ENCODE measurements at places on chromosomes 4 and X.

- no peak for DNase-seq
Measured at GRCh38 chrX:151675121-151675746, 20.0 kb upstream of the PRRG3 start.

- DNase-seq = no peak
Measured at GRCh38 chr4:175282407-175282806, 364.2 kb downstream of the ADAM29 start.

DNA sequence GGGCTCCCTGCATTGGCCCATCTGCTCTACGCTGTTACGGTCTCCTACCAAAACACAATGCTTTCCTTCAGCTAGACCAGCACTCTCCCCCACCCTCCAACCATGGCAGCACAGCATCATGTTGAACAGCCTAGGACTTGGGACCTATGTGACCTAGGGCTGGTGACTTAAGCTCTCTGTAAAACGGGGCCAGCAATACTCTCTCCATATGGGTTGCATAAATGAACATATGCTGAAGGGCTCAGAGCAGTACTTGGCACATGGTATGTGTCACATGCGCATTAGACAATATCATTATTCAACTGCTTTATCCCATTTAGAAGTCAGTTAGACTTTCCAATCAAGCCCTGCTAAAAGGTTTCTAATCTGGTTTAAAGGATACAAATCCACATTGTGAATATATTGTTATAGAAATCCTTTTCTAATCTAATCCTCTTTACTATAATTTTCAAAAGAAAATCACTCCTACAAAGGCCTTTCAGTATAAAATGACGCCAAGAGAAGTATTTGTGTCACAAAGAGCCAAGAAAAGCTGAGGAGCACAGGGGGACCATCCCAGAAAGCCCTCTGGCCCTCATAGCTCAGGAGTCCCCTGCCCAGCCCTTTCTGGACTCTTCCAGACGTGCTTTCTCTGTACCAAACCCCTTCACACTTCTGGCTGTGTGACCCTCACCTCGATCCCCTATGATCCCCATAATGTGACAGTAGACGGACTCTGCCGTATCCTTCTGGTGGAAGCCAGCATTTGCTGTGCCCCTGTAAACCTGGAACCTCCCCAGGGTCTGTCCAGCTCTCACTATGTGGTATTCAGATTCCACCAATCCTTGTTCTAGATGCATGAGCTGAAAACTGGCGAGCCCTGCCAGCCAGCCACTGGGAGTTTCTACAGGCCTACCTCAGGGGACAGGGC lies 42.3 kb downstream of the NSG1 start:
- no peak for DNase-seq

GRCh38 chr4:126427853-126428252 lies 1113.1 kb downstream of the FAT4 start:
- DNase-seq = no peak

GRCh38 chr4:112648263-112649054 lies 11.5 kb downstream of the LARP7 start:
- no peak for DNase-seq

GRCh38 chrX:79412972-79413371 lies 45.8 kb upstream of the ITM2A start:
- DNase-seq = no peak

DNA sequence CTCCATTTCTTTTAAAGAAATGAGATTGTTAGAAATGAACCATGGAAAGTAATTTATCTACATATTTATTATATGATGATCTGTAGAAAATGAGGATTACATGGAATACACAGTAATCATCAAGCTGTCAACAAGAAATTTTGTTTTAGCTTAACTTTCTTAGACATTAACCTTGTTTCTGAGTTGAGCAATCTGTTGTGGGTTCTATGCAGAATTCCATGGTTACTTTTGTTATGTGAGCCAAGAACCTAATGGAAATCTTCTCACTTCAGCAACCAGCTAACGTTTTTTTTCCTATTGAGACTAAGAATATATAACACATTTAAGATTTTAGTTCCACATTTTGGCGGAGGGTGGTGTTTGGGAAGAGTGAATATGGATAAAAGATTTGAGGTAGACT lies 136.1 kb upstream of the SLC4A4 start:
- no peak for DNase-seq

GRCh38 chr4:5224340-5224739 lies 173.1 kb downstream of the STK32B start:
- DNase-seq = no peak

DNA sequence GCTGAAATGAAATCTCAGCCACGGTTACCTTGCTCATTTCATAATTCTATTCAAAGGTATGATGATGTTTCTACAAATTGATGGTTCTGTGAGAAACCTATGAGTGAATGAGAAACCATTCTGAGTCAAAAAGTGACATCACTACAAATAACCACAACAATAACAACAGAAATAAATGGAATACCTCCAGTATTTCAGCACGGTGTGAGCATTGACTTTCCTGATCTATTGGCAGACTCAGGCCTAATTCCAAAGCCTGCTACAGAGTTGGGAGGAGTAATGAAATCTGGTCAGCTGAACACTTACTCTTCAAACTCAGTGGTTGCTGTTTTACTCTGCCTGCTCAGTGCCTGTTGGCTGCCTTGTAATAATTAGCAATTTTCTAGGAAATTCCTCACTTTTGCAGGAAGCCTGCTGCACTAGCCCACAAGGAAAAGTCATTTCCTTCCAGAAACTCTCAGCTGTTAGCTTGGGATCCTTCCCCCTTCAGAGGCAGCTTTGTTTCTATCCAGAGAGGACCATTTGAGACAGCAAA lies 18.8 kb upstream of the SYNPO2 start:
- DNase-seq = no peak

DNA sequence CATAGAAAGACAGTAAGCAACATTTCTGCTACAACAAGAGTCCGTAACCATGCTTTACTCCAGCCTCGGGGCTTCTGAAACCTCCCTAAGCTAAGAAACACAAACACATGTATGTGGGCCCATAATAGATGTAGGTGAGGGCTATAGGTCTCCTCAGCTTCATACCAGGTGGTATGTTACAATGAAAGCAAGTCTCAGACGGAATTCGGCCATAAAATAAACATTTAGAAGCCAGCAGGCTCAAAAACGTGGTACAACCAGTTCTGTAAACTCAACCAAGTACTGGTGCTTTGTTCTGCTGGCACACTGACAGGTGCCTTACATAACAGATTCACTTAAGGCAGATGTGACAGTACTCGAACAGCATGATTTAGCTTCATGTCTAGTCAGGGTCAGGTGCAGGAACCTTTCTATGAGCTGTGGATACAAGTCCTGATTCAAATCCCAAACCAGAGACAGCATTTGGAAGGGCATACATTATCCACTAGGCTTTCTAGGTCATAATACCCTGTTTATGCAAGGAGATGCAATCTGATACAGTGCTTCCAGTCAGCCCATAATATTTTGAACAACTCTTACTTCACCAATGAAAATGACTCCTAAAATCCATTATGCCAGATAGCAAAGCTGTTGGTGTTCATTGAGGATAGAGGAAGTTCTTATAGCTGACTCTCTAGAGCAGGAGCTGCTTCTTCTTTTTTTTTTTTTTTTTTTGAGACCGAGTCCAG lies 113.8 kb upstream of the ENPP6 start:
- DNase-seq = no peak

DNA sequence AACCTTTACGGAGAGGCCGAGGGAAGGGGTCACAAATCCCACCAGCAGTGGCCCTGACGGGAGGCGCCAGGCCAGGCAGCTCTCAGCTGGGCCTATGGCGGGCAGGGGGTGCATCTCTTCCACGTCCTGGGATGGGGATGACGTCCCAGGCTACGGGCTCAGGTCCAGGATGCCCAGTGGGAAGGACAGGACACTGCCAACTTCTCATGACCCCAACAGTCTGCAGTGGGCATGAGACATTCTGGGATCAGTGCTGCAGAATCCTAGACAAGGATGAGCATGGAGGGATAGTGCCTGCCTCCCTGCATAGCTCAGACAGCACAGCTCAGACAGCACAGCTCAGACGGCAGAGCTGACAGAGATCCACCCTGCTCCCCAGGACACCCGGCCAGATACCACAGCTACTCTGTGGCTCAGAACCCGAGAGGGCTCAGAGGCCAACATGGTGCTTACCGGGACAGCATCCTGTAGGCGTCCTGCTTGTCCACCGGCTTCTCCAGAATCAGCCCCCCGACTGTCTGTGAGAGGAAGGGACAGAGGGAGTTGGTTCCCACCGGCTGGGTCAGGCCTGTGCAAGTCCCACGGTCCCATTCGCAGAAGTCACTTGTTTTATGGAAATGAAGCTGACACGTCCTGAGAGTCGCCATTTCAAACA lies 17.3 kb downstream of the ASMTL start:
- DNase-seq = no peak

DNA sequence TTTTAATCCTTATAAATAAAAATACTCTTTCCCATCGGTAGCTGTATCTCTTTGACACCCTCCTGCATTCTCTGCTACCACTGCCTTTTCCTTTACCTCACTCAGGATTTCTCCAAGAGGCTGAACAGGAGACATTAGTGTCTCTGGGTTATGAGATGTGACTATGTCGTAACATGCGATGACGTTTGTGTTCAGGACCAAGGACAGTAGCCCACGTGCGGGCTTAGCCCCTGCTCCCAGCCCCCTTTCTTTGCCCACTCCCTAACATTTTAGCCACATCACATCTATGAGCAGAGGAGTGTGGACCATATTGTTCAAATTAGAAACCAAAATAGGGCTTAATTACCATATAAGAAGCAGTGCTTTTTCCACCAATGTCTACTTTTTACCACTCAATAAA lies 369.3 kb downstream of the FBXW7 start:
- no peak for DNase-seq

GRCh38 chr4:146165221-146165620 lies 10.3 kb upstream of the LSM6 start:
- DNase-seq = no peak

GRCh38 chr4:77007358-77008230 lies 58.0 kb downstream of the SEPTIN11 start:
- no peak for DNase-seq

DNA sequence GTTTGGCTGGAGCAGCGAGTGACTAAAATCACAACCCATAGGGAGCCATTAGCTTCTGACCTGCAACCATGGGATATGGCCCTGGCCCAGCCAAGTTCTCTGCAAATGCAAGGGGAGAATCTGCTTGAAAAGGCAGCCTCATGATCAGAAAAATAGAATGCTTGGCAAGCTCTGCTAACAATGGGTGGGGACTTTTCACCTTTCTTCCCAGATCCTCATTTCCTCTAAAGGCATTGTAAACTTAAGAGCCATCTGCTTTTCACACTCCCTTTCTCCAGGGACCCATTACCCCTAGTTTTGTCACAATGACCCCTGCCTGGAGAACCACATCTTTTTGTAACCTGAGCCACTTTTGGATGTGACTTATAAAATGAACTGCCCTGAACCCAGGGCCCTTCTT lies 104.3 kb downstream of the PARM1 start:
- no peak for DNase-seq

GRCh38 chrX:18992829-18993228 lies 8.9 kb upstream of the PHKA2 start:
- DNase-seq = no peak

DNA sequence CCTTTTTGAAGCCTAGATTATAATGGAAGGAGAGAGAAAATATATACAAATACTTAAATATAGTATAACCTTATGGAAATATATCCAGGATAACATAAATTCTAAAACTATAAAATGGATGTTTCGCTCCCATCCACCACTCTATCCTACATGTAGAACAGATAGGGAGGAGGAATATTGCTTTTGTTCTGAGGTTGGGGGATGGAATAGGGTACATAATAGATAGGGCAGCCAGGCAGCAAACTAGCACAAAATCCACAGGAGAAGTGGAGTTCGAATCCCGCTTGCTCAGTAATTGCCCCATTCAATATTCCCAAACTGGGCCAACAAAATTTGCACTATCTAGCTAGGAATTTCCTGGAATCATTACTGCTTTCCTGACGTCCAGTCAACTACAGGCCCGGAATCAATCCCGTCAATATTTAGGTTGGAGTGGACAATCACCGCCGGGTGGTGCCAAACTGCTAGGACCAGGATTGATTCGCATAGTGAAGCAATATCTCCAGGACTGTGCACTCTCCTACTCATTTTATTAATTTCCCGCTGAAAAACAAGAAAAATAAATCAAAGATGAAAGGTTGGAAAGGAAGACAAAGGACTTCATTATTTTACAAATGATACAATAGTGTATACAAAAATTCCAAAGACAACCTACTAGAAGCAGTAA lies 40.4 kb upstream of the PAPSS1 start:
- DNase-seq = peak; percentile 47

DNA sequence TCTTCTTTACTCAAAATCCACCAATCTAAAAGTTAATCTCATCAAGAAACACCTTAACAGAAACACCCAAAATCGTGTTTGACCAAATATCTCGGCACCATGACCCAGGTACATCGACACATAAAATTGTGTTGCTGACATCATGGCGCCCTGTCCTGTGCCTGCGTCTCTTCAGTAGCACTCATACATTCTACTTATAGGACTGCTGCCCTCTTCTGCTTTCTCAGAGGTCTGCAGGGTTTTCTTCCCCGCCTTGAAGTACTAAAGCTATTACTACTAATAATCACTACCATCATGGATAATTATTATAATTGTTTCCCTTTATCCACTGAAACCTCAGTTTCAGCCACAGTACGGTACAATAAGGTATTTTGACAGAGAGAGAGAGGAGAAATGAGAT lies 1403.1 kb upstream of the TENM3 start:
- DNase-seq = no peak

DNA sequence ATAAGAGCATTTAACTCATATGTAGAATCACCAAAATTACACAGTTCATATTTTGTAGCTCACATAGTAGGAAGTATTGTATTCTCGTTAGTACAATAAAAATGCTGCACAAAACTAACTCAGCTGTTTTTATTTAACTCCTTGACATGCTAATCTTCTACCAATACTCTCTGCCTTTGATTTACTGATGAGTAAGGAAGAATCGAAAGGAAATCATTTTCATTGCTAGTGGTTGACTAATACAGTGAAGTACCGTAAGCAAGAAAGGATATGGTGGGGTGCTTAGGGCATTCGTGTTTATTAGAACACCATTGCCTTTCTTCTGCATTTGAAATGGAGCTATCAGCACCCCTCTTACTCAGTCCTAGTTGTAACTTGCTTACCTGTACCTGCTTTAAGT lies 1239.1 kb upstream of the TENM3 start:
- DNase-seq = no peak

DNA sequence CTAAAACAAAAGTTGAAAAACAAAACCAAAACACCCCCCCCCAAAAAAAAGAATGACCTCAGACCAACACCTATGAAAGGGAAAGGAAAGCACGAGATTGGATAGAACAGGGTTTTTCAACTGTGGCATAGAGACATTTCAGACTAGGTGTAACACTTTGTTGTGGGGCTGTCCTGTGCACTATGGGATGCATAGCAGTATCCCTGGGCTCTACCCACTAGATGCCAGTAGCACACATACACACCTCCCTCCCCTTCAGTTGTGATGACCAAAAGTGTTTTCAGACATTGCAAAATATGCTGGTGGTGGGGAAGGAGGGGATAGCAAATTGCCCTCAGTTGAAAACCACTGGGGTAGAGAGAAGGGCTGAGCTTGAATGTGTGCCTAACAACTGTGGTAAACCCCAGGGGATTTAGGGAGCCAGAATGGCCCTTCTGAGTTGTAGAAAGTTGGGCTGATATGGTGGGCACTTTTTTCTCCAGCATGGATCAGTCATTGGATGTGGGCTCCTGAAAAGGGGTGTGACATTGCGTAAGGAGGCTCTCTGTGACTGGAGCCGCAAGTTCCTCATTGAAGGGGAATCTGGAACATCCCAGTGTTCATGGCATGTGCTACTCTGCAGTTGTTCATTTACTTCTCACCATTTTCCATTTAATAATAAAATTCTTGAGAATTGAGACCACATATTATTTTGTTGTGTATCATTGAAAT lies 8.8 kb upstream of the GEMIN8 start:
- DNase-seq = no peak

Measured in Right ventricle myocardium inferior (tissue), 1 donor.